ENCODE measurements at places on chromosomes 1 and 21.
A peak's percentile ranks its signal among the peaks of the same experiment; 100 is the strongest.

GRCh38 chr1:11898831-11899467, 27.3 kb downstream of the KIAA2013 start:
- DNase-seq, result no peak

GRCh38 chr21:42565886-42566523, 52.4 kb downstream of the SLC37A1 start:
- DNase-seq, result no peak

- DNase-seq, result no peak
Observed at GRCh38 chr1:234474375-234474774, 4.6 kb downstream of the TARBP1 start.

DNA sequence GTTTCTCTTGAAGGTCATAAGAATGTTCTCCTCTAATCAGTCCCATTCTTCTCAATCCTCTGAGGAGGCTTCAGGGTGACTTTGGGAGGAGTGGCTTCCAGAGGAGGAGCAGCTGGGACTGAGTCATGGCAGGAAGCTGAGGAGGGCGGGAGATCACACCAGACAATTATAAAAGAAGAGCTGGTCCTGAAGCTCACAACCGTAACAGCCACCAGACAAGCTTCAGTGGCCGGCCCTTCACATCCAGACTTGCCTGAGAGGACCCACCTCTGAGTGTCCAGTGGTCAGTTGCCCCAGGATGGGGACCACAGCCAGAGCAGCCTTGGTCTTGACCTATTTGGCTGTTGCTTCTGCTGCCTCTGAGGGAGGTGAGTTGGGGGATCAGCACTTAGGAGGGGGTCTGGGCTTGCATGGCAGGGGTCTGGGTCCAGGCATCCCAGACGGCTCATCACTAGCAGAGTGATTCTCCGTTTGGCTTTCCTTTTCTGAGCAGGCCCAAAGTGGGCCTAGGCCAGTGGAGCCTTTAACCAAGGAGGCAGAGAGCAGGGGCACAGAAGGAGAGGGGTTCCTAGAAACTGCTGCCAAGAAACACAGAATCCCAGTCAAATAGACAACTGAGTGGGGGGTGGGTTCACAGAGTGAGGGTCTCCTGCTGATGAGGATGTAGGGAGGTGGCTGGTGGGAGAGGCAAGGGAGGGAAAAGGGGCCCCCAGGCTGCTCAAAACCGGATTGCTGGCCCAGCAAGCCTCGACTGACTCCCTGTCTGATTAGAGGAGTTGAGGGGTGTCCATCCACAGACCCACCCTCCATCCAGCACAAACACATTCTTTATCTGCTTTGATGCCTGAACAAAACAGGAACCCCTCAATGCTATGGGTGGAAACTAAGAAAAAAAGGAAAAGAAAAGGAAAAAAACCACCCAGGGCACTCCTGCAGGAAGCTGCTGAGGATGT, at the start of gene ECM1:
TSS of gene ECM1 (plus strand) at position 198 of the 953 bp plus-strand sequence. CDS start at position 299, 101 bp downstream.
- no peak for DNase-seq

DNA sequence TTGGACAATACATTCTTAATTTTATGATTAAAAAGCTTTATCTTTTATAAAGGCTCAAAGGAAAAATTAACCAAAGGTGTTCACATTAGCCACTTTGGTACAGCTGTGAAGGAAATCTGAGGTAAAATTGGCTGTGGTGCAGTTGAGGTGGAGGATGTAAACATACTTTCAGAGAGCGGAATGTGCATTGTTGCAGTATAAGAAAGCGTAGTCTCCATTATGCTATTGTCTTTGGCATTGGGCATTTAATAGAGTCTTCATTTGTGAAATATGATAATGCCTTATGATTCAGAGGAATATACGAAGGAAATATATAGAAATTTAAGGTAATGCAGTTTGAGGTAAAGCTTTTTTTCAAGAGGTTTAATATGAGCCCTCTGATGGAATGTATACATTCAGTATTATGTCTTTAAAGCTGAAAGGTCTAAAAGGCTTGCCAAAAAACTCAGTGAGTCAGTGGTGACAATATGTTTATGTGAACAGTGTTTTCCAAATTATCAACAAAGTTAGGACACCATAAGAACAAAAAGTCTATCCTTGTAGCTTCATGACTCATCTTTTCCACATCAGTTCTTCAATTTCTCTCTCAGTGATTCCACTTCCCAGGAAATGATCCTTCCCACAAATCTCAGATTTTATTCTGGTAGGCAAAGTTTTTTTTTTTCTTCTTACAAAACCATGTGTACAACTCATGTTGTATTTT, 26.9 kb upstream of the DDR2 start:
- DNase-seq, result no peak

DNA sequence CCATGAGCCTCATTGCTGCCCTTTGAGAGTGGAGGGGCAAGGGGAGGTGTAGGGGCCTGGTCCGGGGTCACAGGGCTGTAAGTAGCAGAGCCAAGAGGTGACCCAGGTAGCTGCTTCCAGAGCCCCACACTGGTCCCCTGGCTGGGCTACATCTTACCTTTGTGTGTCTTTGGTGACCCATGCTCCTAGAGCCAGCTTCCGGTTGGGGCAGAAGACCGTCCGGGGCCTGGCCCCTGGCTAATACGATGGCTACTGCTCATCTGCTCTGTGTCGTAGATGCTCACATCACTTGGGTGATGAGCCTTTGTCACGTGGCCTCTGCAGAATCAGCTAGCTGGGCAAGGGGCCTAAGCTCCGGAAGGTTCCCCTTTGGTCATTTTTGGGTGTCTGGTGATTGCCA, 20.6 kb downstream of the ABCG1 start:
- no peak for DNase-seq

GRCh38 chr1:1561801-1562470, 12.7 kb downstream of the SSU72 start:
- no peak for DNase-seq

GRCh38 chr1:208036918-208037766, 126.2 kb upstream of the CD34 start:
- DNase-seq, result no peak

- DNase-seq, result no peak
Observed at GRCh38 chr1:65232461-65232990, 76.8 kb upstream of the DNAJC6 start.

DNA sequence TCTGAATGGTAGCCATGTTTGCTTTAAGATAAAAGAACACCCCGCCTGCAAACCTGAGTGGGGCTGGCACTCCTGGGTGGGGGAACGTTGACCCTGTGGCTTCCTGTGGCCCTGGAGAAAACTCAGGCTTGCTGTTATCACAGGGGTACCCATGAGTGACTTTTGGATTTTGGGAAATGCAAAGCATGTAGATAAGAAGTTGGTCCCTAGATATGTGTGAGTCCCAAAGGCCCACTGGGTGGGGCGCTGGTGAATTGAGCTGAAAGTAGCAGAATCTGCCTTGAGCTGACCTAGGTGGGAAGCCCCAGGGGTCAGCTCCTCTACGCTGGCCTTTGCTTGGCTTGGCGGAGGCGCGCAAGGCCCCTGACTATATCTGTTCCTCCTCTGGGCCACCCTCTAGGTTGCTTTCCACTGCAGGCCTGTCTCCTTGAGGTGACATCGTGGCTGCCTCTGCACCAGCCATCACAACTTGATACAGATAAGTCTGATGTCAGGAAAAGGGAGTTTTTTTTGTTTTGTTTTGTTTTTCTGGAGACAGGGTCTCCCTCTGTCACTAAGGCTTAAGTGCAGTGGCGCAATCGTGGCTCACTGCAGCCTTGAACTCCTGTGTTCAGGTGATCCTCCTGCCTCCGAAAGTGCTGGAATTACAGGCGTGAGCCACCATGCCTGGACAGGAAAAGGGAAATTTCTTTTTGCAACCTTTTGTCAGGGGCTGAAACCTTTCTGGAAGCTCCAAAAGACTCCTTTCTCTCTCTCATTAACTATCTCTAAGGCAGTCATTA, 72.2 kb downstream of the AGPAT3 start:
- no peak for DNase-seq

DNA sequence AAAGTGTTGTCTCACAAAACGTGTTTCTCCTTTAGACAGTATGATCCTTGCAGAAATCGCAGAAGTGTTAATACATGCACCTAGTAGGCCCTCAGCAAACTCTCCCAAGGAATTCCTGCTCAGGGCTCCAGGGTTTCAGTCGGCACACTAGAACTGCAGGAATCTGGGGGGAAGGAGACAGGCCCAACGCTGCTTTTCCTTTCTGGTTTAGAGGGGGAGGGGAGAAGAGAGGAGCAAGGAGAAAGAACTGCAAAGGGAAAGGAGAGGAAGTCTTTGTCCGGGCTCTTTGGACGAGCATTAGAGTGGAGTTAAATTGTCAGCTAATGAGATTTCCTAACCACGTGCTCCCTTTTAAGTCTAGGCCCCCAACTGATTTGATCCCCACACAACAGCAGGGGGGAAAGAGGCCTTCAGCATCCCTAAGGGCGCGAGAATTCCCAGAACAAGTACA, 103.7 kb upstream of the SOD1 start:
- DNase-seq, result no peak

DNA sequence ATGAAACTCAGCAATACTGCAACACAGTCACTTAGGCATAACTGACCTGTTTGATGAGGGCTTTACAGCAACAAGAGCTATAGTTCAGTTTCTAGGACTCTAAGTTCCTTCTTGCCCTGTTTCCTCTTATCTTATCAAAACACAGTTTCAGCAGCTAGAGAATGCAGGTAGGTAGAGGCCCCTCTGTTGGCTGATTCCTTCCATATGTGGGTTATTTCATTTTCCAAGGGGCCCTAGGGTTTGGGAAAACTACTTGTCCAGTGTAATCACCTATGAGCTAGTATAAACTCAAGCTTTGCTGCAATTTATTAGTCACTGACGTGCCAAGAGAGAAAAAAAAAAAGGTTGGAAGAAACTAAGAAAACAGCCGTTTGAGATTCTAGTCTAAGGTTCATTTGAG, 607.7 kb upstream of the USP24 start:
- no peak for DNase-seq

DNA sequence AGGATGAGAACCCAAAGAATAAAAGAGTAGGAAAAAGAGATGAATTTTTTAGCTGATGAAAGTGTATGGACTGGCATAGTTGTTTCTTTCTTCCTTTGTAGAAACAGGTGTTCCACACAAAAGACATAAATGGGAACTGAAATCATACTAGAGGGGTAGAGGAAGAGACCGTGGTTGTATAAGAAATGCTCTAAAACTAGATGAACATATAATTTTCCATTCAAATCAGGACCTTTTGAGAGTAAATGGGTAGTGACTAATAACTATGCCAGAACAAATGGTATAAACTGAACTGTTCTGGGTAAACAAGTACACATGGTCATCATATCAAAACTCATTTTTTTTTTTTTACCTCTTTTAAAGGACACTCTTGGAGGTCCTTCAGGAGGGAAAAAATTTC, 344.2 kb downstream of the VAV3 start:
- no peak for DNase-seq

- no peak for DNase-seq
Observed at GRCh38 chr1:151777317-151777716, 13.0 kb downstream of the TDRKH start.

- DNase-seq, result no peak
Observed at GRCh38 chr1:29113413-29114117, 10.1 kb downstream of the TMEM200B start.

DNA sequence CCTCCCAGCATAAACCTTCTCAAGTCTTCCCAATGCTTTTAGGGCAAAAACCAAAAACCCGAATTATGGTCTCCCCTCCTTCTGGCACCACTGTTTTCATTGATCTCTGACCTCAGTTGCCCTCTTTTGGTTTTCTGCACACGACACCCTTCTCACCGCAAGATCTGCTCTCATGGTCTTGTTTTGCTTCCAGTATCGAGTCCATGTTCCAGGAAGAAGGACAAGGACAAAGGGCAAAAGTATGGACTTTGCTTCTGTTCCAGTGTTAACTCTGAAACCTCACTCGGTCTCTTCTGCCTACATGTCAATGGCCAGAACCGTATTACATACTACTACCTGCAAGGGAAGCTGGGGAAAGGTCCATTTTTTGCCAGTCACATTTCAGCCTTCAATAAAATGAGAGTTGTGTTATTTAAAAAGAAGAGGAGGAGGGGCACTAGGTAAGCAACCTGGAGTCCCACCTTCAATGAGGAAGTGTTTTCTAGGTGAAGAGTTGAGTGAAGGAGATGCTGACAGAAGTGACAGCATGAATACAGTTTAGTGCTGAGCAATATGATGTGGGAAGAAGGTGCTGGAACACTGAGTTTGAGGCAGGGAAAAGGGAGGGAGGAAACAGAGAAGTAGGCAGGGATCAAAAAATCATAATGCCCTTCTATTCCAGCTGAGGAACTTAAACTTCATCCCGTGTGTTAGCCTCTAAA, 183.4 kb downstream of the FGGY start:
- no peak for DNase-seq

- DNase-seq, result no peak
Observed at GRCh38 chr1:8059161-8059622, 33.1 kb upstream of the ERRFI1 start.

- no peak for DNase-seq
Observed at GRCh38 chr1:177106614-177107365, 57.7 kb downstream of the ASTN1 start.

DNA sequence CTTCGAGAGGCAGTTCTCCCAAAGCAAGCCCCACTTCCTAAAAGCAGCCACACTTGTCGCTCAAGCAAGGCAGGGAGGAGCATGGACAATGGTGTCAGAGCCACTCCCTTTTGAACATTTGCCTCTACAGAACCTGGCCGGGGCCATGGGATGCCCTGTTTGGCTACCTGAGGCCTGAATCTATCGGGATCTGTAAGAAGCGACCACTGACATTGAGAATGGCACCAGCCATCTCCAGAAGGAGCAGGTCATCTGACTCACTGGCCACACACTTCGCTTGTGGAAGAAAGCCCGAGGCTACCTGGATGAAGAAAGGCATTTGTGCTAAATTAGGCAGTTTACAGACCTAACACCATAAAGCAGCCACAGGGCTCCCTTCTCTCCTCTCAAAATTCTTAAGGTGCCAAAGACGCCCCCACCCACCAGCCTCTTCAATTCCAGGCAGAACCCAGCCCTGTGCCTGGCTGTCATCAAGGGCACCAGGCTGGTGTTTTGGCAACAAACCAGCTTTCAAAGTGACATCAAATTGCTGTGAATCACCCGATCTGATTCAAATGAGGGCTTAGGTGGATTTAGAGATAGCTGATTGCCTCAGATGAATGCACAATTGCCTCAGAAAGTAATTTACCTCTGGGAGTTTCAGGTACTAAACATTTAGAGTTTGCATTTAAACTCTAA, 104.8 kb downstream of the ETS2 start:
- no peak for DNase-seq

- peak; percentile 20 for DNase-seq
Observed at GRCh38 chr1:245754463-245754961, 599.7 kb downstream of the KIF26B start.

DNA sequence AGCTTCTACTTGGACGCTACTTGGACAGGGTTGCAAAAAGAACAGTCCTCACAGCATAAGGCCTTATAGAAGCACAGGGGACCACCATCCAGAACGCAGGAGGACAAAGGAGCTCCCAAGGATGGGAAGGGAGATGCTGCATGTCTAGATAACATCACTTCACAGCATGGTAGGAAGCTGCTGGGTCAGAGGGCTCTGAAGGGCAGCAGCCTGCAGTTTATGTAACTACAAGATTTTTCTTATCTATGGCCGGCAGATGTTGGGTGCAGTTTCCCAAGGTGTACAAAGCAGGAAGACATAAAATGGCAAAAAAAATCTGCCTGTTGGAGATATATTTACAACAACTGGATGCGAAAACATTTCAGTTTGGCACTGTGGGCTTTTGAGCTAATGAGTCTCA, 45.3 kb upstream of the SLC5A9 start:
- DNase-seq, result no peak
